Stimulated activated CD8-positive, alpha-beta memory T cell treated with anti-CD3 and anti-CD28 coated beads, Interleukin-7, amount 100 ng/mL, for 48 hours (primary cell): ENCODE measurements at places on chromosomes 11 and 22.
A peak's percentile ranks its signal among the peaks of the same experiment; 100 is the strongest.

- no peak for DNase-seq
These were observed 18.6 kb upstream of the CD5 start for GRCh38 chr11:61083601-61084147.

DNA sequence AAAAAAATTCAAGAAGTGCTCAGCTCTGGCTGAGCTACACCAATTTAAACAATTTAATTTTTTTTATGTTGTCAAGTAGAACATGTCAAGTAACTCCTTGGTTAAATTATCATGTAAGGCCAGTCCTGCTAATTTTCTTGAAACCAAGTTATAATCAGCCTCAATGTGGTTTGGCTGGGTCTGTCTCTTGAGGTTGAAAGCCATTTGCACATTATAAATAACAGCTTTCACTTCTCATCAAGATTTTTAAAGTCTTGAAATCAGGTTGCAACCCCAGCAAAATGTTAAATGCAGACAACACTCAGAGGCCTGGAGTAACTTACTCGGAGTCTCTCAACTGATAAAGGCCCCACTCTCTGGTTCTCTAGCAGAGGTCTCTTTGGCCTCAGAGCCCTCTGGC is 324.4 kb downstream of the BRD1 start:
- DNase-seq = no peak

GRCh38 chr11:71093783-71094182 is 158.6 kb downstream of the SHANK2 start:
- DNase-seq = no peak

- no peak for DNase-seq
These were observed 23.1 kb downstream of the MIAT start for GRCh38 chr22:26680485-26680884.

DNA sequence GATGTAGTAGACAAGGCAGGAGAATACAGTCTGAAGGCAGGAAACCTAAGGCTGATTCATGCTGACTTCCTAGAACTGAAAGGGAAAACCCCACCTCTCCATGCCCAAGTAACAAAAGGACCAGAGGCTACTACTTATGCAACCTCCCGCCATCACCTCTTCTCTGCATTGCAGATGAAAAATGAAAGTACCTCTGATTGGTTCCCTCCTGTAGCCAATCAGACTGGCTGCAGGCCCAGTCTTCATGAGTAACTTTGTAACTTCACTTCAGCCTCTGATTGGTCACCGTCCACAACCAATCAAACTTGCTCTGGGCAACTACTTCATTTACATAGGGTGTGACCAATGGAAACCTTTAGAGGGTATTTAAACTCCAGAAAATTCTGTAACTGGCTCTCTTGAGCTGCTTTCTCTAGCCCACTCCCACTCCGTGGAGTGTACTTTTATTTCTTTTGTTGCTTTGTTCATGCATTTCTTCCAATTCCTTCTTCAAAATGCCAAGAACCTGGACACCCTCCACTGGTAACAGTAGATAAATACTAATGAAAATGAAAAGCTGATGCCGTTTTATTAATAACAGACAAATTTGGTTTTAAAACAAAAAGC is 5.2 kb upstream of the MAP6 start:
- DNase-seq = peak; percentile 48

DNA sequence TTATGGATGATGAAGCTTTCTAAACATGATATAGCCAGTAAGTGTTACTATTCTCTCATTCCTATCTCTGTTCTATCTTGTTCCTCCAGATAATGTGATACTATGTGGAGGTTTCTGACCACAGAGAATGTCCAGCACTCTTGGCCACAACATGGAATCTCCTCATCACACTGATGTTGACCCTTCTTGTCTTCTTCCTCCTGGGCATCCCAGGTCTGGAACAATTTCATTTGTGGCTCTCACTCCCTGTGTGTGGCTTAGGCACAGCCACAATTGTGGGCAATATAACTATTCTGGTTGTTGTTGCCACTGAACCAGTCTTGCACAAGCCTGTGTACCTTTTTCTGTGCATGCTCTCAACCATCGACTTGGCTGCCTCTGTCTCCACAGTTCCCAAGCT is 9.9 kb upstream of the OR56B1 start:
- no peak for DNase-seq
